ENCODE measurements at places on chromosomes 16 and 17. TPM values are rescaled to one million over a fixed set of nuclear protein-coding genes. Genes with fewer than 3 reads are reported as not detected.

DNA sequence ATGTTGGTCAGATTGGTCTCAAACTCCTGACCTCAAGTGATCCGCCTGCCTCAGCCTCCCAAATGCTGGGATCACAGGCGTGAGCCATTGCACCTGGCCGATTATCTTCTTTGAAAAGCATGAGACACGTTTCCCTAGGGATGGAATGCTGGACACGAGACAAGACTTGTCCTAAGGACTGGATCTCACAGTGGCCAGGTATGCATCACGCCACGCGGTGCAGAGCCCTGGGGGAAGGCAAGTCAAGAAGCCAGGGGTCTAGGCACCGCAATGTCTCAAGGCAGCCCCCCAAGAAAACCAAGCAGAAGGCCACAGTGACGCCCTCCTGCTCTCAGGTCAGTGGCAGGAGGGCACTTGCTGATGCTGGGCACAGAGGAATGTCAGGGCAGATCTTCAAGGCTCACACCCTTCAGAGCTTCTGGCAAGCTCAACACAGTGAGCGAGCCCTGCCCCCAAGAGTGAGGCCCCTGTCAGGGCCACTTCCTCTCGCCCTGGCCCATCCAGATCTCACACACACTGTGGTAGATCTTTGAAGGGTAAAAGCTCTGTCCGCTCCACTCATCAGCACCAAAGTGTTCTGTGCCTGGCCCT lies 134.7 kb downstream of the ZNF778 start:
- H3K4me1 ChIP-seq: no peaks in the 10 kb centered on the region
- no peak for DNase-seq

- DNase-seq: no peak
- no peaks in the 10 kb centered on the region for H3K27me3 ChIP-seq
- H3K4me1 ChIP-seq: peaks cover 4% of the 10 kb centered on the region
These were observed 2.1 kb downstream of the PAGR1 start for GRCh38 chr16:29818082-29818481.

GRCh38 chr17:76673729-76674128 lies 30.2 kb upstream of the ST6GALNAC1 start:
- no peak for DNase-seq
- H3K27ac ChIP-seq: no peak overlapping the region
- no peak overlapping the region for H3K4me3 ChIP-seq

Gene SYT17
- total RNA-seq: 5.2 TPM

DNA sequence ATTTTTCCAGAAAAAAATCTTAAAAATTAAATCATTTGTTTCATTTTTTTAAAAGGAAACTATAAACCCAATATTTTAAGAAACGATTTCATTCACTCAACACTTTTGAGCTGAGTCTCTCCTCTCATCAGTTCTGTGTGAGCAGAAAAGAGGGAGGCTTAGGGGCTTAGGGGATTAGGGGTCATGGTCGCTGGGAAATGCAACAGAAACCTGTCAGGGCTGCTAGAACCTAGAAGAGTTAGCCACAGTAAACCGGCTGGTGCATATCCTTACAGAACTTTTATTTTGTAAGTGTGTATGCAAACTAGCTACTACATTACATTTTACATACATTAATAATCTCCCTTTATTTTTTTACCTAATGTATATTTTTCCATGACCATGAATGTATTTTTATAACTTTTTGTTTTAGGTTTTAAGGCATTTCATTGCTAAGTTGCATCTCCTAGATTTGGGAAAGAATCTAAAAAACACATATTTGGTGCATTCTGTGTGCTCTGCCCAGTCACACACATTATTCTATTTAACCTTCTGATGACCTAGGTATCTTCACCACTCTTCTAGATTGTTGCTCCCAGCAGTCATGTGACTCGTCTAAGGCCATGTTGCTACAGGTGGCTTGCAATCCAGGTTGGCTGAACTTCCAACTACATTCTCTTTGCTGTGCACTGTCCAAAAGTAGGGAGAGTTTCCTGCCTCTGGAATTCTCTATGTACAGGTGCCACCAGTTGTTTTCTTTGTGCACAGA lies 24.4 kb downstream of the TBC1D3B start:
- no peak overlapping the region for H3K27ac ChIP-seq
- DNase-seq: no peak
- no peaks in the 10 kb centered on the region for H3K4me1 ChIP-seq
- no peak overlapping the region for H3K4me3 ChIP-seq

Gene PARD6A
- 8.5 TPM for total RNA-seq

GRCh38 chr17:41627316-41628072 lies 3.1 kb upstream of the KRT17 start:
- H3K27ac ChIP-seq: no peak overlapping the region
- no peaks in the 10 kb centered on the region for H3K27me3 ChIP-seq
- no peak overlapping the region for H3K4me3 ChIP-seq
- no peak for DNase-seq

- no peak for DNase-seq
- H3K36me3 ChIP-seq: no peaks in the 10 kb centered on the region
- no peak overlapping the region for H3K4me3 ChIP-seq
- no peaks in the 10 kb centered on the region for H3K4me1 ChIP-seq
- H3K27ac ChIP-seq: no peak overlapping the region
These were observed 102.0 kb downstream of the ITFG1 start for GRCh38 chr16:47358816-47359215.

- no peaks in the 10 kb centered on the region for H3K27me3 ChIP-seq
- H3K36me3 ChIP-seq: no peaks in the 10 kb centered on the region
- H3K4me3 ChIP-seq: peak overlapping the region; percentile 96
- H3K27ac ChIP-seq: peak overlapping the region; percentile 93
These were observed 658 bp upstream of the ZNF771 start for GRCh38 chr16:30406795-30407101.

DNA sequence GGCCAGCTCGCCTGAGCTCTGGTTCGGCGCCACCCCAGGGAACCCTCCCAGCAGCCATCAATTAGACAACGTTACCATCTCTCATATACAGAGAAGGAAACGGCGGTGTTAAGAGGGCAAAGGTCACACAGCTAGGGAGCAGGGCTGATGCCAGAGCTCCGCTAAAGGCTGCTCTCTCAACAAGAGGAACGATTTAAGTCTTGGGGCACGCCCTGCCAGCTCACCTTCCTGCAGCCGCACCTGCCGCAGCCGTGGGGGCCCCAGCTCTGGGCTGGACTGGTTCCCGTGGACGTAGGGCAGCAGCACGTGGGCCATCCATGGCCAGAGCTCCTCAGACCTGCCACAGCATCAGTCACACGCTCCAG lies 43.5 kb downstream of the PKD1 start:
- DNase-seq: no peak
- no peak overlapping the region for H3K4me3 ChIP-seq
- H3K27me3 ChIP-seq: no peaks in the 10 kb centered on the region
- H3K36me3 ChIP-seq: no peaks in the 10 kb centered on the region

DNA sequence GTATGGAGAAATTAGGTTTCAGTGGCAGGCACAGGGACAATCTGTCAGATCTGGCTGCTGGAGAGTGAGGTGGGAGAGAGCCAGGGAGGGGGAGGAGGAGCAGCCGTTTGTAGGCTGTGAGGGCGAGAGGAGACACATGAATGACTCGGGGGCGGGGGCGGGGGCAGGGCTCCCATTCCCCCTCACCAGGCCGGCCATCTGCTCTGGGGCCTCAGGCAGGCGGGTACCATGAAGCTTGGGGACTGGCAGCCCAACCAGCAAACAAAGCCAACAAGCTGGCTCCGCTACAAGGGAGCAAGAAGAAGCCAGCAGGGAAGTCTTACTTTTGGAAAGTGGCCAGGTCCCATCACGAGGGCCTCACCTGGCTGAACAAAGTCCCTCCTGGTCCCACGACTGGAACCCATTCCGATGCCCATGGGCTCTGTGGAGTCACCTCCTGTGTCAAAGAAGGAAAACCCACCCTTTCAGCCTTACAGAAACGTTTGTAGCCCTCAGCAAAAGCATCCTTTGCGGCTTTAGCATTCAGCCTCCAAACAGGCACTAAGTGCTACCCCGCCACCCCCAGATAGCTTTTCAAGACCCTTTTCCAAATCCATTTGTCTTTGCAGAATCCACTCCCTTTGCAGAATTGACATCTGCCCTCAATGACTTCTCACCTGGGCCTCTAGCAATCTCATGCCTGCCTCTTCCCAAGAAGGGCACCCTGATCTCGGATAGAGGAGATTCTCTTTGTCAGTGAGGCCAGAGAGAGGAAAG lies 9.2 kb upstream of the SSTR2 start:
- H3K36me3 ChIP-seq: no peaks in the 10 kb centered on the region
- H3K27me3 ChIP-seq: peaks cover under 1% of the 10 kb centered on the region
- no peak overlapping the region for H3K27ac ChIP-seq
- no peaks in the 10 kb centered on the region for H3K4me1 ChIP-seq
- no peak overlapping the region for H3K4me3 ChIP-seq
- no peak for DNase-seq

DNA sequence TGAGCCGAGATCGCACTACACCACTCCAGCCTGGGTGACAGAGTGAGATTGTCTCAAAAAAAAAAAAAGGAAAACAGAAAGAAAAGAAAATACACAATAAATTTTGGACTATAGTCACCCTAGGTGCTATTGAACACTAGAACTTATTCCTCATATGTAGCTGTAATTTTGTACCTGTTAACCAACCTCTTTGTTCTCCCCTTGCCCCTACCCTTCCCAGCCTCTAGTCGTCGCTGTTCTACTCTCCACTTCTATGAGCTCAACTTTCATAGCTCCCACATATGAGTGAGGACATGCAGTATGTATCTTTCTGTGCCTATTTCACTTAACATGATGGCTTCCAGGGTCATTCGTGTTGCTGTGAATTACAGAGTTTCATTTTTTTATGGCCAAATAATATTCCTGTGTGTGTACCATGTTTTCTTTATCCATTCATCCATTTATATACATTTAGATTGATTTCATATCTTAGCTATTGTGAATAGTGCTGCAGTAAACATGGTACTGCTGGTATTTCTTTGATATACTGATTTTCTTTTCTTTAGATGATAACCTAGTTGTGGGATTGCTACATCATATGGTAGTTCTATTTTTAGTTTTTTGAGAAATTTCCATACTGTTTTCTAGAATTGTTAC lies 28.3 kb downstream of the VPS35L start:
- no peak overlapping the region for H3K27ac ChIP-seq
- H3K27me3 ChIP-seq: no peaks in the 10 kb centered on the region
- no peaks in the 10 kb centered on the region for H3K36me3 ChIP-seq
- no peak for DNase-seq
- no peak overlapping the region for H3K4me3 ChIP-seq
